ENCODE measurements at places on chromosomes 12 and 14.

DNA sequence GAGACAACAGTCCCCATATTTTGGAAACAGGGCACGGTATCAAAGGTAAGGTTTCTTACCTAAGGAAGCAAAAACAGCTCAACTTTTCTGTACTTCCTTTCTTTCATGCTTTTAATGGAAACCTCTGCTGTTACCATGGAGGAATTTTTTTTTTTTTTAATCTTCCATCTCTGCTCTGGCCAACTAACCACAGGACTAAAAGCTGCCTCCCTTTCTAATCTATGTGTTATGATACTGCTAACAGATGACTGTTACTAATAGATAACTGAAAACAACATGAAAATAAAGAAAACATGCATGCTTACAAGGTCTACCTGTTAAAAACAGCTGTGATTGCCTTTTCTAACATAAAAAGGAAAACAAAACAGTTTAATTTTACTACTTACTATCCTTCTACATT lies 168.4 kb downstream of the SOX5 start:
- DNase-seq, result no peak

DNA sequence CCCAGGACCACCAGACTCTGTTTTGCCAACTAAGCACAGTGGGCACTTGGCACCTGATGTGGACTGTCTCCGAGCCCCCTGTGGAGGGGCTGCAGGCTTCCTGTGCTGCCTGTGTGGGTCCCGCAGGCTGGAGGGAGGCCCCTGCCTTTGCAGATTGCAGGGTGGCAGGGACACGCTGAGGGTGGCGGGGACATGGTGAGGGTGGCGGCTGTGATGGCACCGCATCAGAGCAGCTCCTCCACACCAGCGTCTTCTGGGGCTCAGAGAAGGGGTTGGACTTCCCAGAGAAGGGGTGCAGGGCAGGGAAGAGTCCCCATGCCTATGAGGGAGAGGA lies 8.1 kb downstream of the ZFYVE21 start:
- DNase-seq, result peak; percentile 53

DNA sequence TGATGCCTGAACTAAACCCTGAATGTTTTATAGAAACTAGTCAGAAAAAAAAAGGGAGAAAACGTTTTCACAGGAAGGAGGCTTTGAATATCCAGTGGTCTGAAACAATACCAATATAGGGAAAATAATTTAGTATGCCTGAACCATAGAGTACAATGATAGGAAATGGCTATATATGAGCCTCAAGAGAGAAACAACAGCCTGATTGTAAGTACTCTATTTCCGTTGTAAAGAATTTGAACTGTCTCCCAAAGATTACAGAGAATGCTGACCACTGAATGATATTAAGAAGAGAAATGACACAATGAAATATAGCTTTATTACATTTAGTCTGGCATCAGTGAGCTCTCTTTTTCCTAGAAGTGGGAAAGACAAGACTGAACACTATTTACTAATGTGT lies 5.5 kb upstream of the GABARAPL1 start:
- DNase-seq, result no peak

DNA sequence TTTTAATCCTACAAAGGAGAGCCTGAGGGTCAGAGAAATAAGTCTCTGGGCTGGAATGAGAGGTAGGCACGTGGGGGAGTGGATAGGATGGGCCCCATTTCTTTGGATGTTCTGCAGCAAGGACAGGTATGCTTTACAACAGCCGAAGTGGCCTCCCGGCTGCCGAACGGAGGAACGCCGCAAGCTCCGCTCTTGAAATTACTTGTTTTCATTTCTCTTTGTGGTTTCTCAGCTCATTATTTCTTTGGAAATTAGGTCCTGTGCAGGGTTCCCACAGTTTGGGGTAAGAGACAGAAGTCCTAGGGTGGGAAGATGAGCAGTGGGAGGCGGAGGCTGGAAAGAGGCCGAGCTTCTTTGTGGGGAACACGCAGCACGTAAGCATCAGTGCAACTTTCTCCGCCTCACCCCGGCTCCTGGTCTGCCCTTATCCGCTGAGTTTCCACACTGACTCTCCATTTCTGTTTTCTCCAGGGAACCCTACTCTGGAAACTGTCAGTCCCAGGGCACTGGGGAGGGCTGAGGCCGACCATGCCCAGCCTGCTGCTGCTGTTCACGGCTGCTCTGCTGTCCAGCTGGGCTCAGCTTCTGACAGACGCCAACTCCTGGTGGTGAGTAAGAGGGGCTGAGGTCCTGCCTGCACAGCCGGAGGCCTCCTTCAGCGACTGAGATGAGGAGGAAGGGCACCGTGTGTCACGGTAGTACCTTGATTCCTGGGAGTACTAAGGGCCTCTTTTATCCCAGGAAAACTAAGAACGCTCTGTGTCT lies 2.0 kb downstream of the WNT5B start:
- peak; percentile 60 for DNase-seq

Data from right cardiac atrium (tissue), 5 donors.